Stimulated activated CD8-positive, alpha-beta memory T cell treated with anti-CD3 and anti-CD28 coated beads, Interleukin-2, amount 100 ng/mL, for 1 hour (primary cell): ENCODE measurements at places on chromosomes 7 and 10.

DNA sequence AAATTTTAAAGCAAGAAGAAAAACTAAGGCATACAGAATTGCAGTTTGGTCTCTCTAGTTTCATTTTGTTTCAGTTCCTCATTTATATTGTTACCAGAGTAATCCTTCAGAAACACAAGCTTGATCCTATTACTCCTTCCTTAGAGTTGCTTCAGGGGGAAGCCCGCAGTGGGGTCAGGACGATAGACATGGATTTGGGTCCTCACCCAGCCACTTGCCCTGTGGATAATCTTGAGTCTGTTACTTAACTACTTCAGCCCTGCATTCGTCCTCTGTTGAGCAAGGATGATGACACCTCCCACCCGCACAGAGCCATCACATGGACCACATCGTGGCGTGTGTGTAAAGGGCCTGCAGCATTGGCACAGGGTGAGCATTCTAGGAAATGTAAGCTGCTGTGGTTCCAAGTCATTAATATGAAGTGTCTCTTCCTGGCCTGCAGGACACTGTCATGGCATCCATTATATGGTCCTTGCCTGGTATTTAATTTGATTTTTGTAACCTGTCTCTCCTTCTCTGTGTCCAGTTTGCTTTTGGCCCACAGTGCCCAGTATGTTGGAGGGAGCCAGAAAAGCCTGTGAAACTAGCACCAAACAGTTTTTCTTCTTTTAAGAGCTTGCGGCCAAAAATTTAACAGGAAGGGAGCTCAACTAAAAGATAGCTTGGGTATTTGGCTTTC is 111.2 kb downstream of the EEPD1 start:
- DNase-seq, result no peak

DNA sequence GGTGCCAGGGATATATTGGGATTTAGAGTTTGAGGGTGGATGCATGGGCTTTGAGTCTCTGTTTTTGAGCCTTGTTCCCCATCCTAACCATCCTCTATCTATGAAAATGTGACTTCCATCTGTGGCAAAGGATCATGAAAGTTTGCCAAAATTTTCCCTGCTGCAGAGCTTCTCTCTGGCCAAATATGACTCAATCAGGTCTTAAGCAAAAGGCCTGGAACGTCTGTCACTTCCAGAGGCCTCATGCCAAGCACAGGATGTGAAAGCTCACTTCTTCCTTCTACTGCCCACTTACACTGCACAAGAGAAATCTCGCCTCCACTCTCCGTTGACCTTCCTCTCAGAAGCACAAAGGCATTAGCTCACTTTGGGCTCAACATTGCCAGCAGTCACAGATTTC is 696.9 kb upstream of the NRP1 start:
- no peak for DNase-seq

GRCh38 chr7:32119790-32120196 is 49.6 kb upstream of the PDE1C start:
- DNase-seq, result no peak

- no peak for DNase-seq
Observed at GRCh38 chr10:77185696-77186095, 451.9 kb downstream of the KCNMA1 start.

DNA sequence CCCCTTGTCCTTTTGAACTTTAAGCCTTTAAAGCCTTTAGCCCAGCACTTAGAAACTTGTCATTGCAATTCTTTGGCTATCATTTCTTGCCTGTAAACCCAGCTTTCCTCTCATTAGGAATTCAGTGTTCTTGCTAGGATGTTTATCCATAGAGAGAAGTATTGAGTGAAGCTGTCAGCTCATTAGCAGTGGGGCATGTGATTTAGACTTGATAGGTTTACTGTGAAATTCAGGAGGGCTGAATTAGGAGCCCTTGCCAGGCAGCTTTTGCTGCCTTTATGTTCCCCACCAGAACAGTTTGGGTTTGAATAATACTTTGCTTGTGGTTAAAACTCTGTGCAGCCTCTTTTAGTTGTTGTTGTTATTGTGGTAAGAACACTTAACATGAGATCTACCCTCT is 39.5 kb downstream of the LHFPL3 start:
- no peak for DNase-seq

DNA sequence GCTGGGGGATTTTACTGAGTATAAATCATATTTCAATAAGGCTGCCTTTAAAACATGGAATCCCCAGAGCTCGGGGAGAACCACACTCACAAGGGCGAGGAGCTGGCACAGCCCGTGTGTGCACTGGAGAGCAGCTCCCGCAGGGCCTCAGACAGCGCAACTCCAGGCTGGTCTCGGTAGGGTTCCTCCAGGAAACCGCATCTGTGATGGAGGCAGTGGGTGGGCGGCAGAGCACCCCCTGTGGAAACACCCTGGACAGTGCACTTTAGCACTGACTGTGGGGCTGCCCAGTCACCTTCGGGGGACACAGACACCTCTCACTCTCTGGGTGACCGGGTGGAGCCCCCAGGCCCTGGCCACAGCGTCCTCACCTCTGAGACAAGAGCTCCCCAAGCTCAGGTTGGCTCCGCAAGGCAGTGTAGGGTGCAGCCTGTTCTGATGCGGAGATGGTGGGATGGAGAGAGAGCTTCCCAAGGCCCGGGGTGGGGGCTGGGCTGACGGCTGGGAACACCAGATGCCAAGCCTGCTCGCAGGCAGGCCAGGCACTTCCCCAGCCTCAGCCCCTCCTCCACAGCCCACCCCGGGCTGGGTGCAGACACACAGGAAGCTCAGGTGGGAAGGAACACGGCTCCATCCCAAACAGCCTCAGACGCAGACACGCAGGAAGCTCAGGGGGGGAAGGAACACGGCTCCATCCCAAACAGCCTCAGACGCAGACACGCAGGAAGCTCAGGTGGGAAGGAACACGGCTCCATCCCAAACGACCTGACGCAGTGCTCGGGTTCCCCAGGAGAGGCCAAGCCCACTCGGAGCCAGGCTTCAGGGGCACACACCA is 224.4 kb downstream of the MAD1L1 start:
- no peak for DNase-seq

GRCh38 chr10:30783939-30784501 is 154.5 kb upstream of the LYZL2 start:
- DNase-seq, result peak; percentile 72

DNA sequence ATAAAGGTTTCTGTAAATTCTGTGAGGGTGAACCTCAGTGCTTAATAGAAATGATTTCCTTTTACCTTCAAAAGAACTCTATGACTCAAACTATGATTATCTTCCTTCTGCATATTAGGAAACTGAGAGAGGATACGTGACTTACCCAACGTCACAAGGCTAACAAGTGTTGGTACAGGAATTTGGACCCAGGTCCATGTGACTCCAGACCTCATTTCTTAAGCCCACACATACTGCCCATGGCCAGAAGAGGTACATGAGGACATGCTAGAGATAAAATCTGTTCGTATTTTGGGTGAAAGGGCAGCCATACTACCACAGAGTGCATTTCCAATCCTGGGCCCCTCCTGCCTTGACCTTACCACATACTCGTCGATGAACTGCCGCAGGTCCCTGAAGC is 61.5 kb upstream of the TM9SF3 start:
- no peak for DNase-seq

DNA sequence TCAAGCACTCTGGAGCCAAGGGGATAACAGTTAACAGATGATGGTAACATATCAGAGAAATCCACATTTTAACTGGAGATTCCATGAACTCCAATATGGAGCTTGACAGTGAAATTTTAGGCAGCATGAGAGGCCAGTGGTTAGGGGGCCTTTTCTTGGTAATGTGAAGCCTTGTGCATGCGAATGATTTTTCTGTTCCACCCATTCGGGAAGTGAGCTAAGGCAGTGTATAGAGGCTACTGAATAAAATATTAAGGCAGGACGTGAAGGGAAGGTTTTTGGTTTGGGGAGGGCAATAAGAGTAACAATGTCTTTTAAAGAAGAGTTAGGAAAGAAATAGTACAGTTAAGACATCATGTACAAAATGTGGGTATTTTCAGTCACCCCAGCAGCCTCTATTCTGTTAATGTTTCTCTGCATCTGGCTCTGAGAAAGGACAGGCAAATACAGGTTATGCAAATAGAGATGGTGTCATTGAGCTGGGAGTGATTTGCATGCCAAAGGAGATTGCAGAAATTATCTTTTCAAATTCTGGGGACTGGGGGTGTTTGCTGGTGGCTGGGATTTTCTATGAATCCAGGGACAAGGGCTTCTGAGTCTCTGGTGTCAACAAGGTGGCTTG is 6.8 kb upstream of the TAS2R60 start:
- DNase-seq, result no peak

- DNase-seq, result no peak
Observed at GRCh38 chr7:65798111-65799075, 74.5 kb upstream of the VKORC1L1 start.

- DNase-seq, result no peak
Observed at GRCh38 chr7:149459540-149460452, 1.1 kb downstream of the ZNF777 start.
